Activated CD4-positive, alpha-beta T cell treated with anti-CD3 and anti-CD28 coated beads, Interleukin-2, amount 10 ng/mL, durations not matched to agents 7 days and 5 days (primary cell): ENCODE measurements at places on chromosomes 4 and X. TPM values are rescaled to one million over a fixed set of nuclear protein-coding genes. Genes with fewer than 3 reads are reported as not detected.

The SPINK2 gene
- 7.9 TPM for total RNA-seq

DNA sequence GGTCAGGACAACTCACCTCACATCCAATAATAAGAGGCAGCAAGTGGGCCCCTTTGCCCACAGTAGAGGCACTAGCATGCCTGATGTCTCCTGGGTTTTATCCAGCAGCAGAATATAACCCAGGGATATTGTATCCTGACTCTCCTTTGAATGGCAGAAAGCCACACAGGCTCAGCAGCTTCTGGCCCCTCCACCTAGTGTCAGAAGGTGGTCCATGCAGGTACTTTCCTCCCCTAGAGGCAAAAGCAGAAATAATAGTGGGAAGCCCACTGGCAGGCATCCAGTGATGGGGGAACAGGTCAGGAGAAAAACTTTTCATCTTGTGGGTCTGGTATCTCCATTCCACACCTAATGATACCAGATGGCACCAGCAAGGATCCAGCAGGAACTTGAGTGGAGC, 75.5 kb upstream of the IRS4 start:
- H3K4me3 ChIP-seq = no peak overlapping the region
- no peak for DNase-seq
- no peaks in the 10 kb centered on the region for H3K36me3 ChIP-seq
- H3K4me1 ChIP-seq = no peaks in the 10 kb centered on the region

The COX7B gene
- 298 TPM for total RNA-seq

DNA sequence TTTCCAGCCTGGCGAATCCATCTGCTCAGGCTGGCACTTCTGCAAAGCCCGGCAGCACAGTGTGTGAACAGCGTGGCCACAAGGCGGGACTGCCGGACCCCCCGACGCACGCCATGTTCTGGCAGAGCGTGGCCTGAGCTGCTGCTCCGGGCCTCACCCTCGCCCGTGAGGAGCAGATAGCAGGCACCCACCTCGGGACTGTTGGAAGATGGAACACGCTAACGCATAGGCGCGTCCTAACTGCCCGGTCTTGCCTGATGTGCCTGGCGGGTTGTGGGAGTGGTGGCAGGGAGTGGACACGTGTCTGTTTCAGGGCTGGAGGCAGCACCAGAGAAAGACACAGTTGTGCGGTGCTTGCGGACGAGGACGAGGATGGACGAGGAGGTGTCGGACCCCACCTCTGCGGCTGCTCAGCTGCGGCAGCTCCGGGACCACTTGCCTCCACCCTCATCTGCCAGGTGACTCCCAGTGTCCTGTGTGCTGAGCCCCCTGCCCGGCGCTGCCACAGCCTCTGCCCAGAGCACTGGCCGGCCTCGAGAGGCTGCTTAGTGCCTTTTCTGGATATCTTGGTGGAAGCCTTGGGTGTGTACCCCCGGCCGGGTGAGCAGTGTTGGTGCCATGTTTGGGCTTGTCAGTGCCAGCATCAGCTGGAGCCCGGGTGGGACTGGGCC, 28.2 kb downstream of the UVSSA start:
- H3K27me3 ChIP-seq = no peaks in the 10 kb centered on the region
- no peaks in the 10 kb centered on the region for H3K4me1 ChIP-seq
- no peak overlapping the region for H3K4me3 ChIP-seq
- H3K36me3 ChIP-seq = no peaks in the 10 kb centered on the region
- DNase-seq = no peak

The NOX1 gene
- total RNA-seq = not detected

GRCh38 chrX:135984256-135984655, 979 bp upstream of the SLC9A6 start:
- peak overlapping the region; percentile 83 for H3K27ac ChIP-seq
- H3K4me1 ChIP-seq = peaks cover 44% of the 10 kb centered on the region
- H3K4me3 ChIP-seq = peak overlapping the region; percentile 93
- H3K36me3 ChIP-seq = no peaks in the 10 kb centered on the region

DNA sequence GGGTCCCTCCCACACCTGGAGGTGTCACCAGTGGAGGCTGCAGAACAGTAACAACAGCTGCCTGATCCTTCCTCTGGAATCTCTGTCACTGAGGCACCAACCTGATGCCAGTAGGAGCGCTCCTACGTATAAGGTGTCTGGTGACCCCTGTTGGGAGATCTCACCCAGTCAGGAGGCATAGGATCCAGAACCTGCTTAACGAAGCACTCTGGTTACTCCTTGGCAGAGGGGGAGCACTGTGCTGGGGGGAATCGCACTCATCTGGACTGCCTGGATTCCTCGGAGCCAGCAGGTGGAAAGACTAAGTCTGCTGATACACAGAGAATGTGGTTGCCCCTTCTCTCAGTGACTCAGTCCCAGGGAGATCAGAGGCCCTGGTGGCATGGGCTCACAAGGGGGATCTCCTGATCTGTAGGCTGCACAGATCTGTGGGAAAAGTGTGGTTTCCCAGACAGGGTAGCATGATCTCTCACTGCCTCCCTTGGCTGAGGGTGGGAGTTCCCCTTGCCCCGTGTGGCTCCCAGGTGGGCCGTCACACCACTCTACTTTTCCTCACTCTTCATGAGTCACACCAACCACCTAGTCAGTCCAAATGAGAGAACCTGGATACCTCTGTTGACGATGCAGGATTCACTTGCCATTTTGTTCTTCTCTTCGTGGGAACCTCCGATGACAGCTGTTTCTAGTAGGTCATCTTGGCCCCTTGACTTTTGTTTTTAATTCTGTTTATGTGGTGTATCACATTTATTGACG, 305.9 kb downstream of the IDS start:
- DNase-seq = no peak
- H3K36me3 ChIP-seq = no peaks in the 10 kb centered on the region
- no peak overlapping the region for H3K4me3 ChIP-seq
- no peaks in the 10 kb centered on the region for H3K4me1 ChIP-seq
- H3K27ac ChIP-seq = no peak overlapping the region
- peaks cover 2% of the 10 kb centered on the region for H3K27me3 ChIP-seq

DNA sequence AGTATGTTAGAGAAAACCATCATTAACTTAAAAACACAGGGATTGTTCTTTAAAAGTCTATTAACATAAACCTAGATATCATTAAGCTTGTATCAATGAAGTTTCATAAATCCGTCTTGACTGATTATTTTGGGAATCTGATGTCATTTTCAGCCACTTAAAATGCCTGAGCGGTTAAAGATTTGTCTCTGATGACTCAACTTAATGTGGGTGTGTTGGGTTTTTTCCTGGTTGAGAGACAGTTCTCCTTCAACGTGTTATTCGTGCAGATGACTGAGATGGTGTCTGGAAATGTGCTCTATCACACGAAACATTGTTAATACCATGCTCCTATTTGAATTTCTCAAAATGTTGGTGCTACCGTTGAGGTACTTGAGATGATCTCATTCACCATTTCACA, 227.3 kb upstream of the TENM3 start:
- no peak overlapping the region for H3K27ac ChIP-seq
- no peaks in the 10 kb centered on the region for H3K27me3 ChIP-seq
- no peak for DNase-seq
- no peaks in the 10 kb centered on the region for H3K36me3 ChIP-seq
- no peak overlapping the region for H3K4me3 ChIP-seq

The MRPL1 gene
- 35.8 TPM for total RNA-seq

GRCh38 chrX:141341341-141341740, 99.0 kb upstream of the SPANXC start:
- H3K27me3 ChIP-seq = no peaks in the 10 kb centered on the region
- H3K27ac ChIP-seq = no peak overlapping the region
- H3K4me3 ChIP-seq = no peak overlapping the region
- H3K4me1 ChIP-seq = no peaks in the 10 kb centered on the region
- H3K36me3 ChIP-seq = no peaks in the 10 kb centered on the region

DNA sequence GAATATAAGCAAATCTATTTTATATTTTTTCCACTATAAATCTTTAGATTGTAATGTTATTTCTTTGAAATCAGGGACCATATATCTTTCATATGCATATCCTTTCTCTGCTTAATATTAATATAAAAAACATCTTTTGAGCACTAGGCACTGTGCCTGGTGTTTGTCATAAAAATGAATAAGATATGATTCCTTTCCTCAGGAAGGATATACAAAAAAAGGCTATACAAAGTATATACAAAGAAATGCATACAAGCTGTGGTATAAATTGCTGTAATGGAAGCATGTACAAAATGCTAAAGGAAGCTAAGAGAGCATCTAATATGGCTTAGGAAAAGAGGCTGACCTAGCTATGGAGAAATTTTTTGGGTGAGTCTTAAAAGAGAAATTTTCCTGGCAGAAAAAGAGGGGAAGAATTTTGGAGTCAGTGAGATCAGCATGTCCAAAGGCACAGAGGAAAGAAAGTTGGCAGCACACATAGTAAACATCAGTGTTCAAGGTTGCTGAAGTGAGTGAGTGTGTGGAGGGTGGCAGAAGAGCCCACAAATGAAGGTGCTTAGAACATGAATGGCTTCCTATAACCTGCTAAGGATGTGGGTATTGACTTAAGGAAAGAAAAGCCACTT, 500.0 kb downstream of the SPRY1 start:
- no peaks in the 10 kb centered on the region for H3K4me1 ChIP-seq
- H3K27ac ChIP-seq = no peak overlapping the region
- no peak for DNase-seq

- peaks cover 35% of the 10 kb centered on the region for H3K4me1 ChIP-seq
- peaks cover 49% of the 10 kb centered on the region for H3K36me3 ChIP-seq
- no peaks in the 10 kb centered on the region for H3K27me3 ChIP-seq
Observed at GRCh38 chr4:108004646-108005045, 15.0 kb downstream of the HADH start.

- DNase-seq = no peak
- H3K4me3 ChIP-seq = no peak overlapping the region
- H3K27ac ChIP-seq = no peak overlapping the region
- no peaks in the 10 kb centered on the region for H3K36me3 ChIP-seq
- H3K27me3 ChIP-seq = no peaks in the 10 kb centered on the region
Observed at GRCh38 chr4:20544645-20545044, 155.6 kb upstream of the PACRGL start.

- no peak overlapping the region for H3K27ac ChIP-seq
- no peak for DNase-seq
- no peaks in the 10 kb centered on the region for H3K36me3 ChIP-seq
- no peaks in the 10 kb centered on the region for H3K27me3 ChIP-seq
Observed at GRCh38 chr4:70715097-70715496, 6.7 kb upstream of the RUFY3 start.

DNA sequence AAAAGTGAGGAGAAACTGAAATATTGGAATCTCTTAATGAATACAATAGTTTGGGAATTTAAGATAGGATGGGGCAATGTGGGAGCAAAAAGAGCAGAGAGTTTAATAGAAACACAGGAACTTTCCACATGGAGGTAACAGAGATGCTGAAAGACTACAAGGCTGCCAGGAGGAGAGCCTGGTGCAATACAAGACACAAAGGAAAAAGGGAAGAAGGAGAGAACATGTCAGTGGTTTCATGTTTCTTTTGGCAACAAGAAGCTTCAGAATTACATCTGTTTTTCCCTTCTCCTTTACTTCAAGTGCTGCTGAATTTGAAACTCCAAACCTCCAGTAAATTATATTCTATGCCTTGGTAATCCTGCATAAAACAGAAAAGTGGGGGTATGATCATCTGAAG, 474.3 kb downstream of the FAT4 start:
- H3K4me3 ChIP-seq = no peak overlapping the region
- DNase-seq = no peak
- no peak overlapping the region for H3K27ac ChIP-seq
- H3K27me3 ChIP-seq = no peaks in the 10 kb centered on the region

- no peaks in the 10 kb centered on the region for H3K36me3 ChIP-seq
- DNase-seq = peak; percentile 57
- no peaks in the 10 kb centered on the region for H3K27me3 ChIP-seq
- no peak overlapping the region for H3K4me3 ChIP-seq
- peaks cover 16% of the 10 kb centered on the region for H3K4me1 ChIP-seq
Observed at GRCh38 chr4:163895378-163896005, 401.0 kb downstream of the TMA16 start.

- H3K27me3 ChIP-seq = peaks cover 4% of the 10 kb centered on the region
- H3K4me3 ChIP-seq = peak overlapping the region; percentile 89
- DNase-seq = no peak
- no peak overlapping the region for H3K27ac ChIP-seq
- H3K4me1 ChIP-seq = peaks cover 27% of the 10 kb centered on the region
Observed at GRCh38 chr4:185426960-185427688, 1.4 kb upstream of the UFSP2 start.

GRCh38 chr4:121953860-121954259, 2.0 kb upstream of the TRPC3 start:
- no peak for DNase-seq
- no peak overlapping the region for H3K27ac ChIP-seq
- no peak overlapping the region for H3K4me3 ChIP-seq

The RTL5 gene
- 0.07 TPM for total RNA-seq

The KLKB1 gene
- 0.52 TPM for total RNA-seq

DNA sequence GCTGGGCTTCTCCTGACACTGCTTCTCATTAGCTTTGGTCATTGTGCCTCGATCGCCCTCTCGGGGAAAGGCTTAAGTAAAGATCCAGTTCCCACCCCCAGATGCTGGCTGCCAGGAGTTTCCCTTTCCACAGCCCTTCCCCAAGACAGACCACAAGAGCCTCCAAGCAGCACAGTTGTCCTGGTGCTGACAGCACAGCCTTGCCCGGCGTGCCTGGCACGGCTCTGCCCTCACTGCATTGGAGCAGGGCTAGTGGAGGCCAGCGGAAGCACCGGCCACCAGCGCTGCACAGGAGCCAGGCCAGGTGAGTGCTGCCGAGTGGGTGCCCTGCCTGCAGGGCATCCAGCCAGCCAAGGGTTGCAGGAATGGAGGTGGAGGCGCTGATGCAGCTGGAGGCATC, 9.7 kb upstream of the MSANTD1 start:
- peaks cover 19% of the 10 kb centered on the region for H3K4me1 ChIP-seq
- H3K4me3 ChIP-seq = no peak overlapping the region
- DNase-seq = no peak

DNA sequence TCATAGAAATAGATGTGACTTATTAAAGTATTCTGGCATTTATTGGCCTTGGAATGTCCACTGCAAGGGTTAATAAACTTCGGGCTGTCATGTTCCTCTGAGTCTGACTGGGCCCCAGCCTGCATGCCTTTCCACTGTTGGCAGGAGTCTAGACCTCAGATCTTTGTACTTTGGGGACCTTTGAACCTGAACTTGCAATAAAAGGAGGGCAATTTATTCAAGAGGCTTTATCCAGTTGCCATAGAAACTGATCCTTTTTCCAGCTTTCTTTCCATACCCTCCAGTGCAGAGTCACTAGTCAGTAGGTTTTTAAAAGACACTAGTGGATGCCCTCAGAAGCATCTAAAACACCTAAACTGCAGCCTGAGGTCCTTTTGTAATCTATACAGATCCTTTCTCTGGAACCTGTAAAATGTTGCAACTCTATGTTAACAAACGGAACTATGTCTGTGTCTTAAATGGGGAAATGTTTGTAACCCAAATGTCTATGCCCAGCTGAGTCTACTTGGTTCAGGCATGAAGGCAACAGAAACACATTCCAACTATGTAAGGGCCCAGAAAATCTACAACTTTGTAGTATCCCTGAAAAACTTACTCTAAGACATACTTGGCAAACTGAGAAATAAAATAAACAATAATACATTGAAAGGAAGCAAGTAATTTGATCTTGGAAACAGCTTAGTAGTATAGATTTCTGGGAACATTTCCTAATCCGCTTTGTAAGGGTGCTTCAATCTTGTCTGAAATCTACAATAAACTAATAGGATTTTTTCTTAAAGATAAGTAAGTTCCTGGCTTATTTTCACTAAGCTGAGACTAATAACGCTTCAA, 41.5 kb downstream of the SOWAHB start:
- no peaks in the 10 kb centered on the region for H3K4me1 ChIP-seq
- H3K27me3 ChIP-seq = peaks cover 7% of the 10 kb centered on the region
- no peaks in the 10 kb centered on the region for H3K36me3 ChIP-seq
- DNase-seq = no peak
- H3K4me3 ChIP-seq = no peak overlapping the region
